Stimulated activated CD4-positive, alpha-beta T cell treated with anti-CD3 and anti-CD28 coated beads, TNF-alpha, amount 100 ng/mL, for 1 hour (primary cell): ENCODE measurements at places on chromosomes 5 and 9.

GRCh38 chr5:77082280-77082679 lies 4.8 kb downstream of the ZBED3 start:
- no peak for DNase-seq

DNA sequence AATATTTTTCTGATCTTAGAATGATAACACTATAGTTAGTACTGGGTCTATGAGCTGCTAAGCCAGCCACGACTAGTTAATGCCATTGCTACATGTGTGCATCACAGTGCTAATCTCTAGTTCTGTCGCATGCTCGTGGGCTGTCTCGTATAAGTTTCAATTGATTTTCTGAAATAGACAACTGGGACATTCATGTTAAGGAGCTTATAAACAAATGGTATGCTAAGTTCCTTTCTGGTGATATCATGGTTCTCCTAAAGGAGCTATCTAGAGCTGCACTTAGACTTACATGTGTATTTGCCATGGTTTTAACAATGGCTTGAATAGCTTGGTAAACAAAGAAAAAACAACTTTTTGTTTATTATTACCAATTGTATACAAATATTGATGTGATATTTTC lies 46.2 kb downstream of the F2RL2 start:
- no peak for DNase-seq

- no peak for DNase-seq
Measured at GRCh38 chr9:84993105-84993504, 323.6 kb downstream of the NTRK2 start.

- no peak for DNase-seq
Measured at GRCh38 chr9:31500422-31500821, 884.0 kb upstream of the ACO1 start.

DNA sequence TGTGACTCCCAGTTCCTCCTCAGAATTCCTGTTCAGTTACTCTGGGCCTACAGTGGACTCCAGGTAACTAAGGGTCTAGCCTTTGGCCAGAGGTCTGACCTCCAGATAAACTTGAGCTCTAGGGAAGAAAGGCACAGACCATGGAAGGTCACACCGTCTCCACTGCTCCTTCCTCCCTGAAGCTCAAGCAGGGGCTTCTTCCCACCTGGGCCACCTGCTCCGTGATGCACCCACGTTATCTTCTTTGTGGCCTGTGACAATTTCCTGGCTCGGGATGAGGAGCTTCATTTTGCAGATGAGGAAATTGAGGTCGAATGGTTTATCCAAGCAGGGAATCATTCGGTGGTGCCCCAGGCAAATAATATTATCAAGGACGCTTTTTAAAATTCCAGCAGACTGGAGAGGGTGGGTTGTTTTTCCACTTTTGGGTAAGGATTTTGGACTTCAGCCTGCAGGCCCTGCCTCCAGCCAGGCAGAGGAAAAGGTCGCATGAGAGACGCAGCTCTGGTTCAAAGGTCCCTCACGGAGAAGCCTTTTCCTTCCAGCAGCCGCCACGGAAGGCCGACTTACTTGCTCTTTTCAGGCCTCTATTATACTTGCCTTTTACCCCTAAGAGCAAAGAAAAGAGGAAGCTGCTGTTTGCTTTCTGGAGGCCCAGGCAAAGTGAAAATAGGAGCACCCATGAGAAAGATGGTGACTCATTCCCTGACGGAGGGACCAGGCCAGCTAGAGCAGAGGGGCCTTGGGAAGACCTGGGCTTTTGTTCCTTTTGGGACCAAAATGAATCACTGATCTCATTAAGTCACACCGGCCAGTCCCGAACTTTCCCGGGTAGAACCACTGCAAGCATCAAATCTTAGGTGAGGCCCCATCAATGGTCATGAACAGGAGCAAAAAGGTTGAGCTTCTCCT lies 22.8 kb upstream of the DUSP1 start:
- DNase-seq, result no peak

DNA sequence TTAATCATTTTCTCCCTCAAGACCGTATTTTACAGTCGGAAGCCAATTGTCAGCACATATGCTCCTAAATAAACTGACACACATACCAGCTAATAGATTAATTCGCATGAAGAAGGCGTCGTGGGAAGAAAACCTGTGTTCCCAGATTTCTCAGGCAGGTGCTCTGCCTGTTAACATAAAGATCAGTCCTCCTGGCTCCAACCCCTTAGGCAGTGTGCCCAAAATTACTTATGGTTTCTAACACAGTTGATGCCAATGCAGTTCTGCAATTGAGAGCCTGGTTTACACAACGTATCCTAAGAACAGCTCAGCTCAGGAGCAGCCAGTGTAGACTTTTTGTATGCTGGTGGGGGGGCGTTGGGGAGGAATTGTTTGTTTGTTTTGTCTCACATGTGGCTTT lies 208.3 kb downstream of the ENC1 start:
- DNase-seq, result no peak

GRCh38 chr5:175493260-175493659 lies 14.9 kb downstream of the SFXN1 start:
- DNase-seq, result no peak

- DNase-seq, result no peak
Measured at GRCh38 chr5:72372331-72372730, 52.2 kb downstream of the PTCD2 start.

DNA sequence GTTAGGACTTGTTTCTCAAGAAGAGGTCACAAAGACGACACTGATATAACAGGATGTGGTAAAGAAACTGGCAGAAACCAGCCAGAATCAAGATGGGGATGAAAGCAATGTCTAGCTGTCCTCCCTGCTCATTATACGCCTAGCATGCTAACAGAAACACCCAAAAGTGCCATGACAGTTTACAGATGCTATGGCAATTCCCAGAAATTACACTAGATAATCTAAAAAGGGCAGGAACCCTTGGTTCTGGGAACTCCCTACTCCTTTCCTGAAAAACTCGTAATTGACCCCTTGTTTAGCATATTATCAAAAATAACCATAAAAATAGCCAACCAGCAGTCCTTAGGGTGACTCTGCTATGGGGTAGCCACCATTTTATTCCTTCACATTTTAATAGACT lies 10.9 kb upstream of the MRPS30 start:
- DNase-seq, result no peak

DNA sequence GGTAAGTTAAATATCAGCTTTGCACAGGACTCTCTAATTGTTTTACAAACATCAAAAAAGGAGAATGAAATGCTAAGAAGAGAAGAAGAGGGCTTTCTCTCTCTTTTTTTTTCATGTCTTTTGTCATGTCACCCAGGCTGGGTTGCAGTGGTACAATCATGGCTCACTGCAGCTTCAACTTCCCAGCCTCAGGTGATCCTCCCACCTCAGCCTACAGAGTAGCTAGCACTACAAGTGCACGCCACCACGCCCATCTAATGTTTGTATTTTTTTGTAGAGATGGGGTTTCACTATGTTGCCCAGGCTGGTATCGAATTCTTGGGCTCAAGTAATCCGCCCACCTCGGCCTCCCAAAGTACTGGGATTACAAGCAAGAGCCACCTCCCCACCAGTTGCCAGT lies 18.6 kb downstream of the SERINC5 start:
- no peak for DNase-seq

DNA sequence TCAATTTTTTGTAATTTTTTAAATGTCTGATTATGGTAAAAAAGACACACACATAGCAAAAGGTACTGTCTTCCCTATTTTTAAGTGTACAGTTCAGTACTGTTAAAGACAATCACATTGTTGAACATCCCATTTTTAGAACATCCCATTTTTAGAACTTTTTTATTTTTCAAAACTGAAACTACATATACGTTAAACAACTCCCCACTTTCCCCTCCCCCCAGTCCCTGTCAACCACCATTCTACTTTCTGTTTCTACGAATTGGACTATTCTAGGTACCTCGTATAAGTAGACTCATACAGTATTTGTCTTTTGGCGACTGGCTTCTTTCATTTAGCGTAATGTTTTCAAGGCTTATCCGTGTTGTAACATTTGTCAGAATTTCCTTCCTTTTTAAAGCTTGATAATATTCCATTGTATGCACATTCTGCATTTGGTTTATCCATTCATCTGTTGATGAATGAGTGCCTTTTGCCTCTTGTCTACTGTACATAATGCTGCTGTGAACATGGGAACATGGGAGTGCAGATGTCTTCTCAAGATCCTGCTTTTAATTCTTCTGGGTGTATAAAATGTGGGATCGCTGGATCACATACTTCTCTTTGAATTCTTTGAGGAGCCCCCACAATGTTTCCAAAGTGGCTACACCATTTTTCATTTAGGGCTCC lies 154.0 kb downstream of the PIK3R1 start:
- DNase-seq, result no peak

DNA sequence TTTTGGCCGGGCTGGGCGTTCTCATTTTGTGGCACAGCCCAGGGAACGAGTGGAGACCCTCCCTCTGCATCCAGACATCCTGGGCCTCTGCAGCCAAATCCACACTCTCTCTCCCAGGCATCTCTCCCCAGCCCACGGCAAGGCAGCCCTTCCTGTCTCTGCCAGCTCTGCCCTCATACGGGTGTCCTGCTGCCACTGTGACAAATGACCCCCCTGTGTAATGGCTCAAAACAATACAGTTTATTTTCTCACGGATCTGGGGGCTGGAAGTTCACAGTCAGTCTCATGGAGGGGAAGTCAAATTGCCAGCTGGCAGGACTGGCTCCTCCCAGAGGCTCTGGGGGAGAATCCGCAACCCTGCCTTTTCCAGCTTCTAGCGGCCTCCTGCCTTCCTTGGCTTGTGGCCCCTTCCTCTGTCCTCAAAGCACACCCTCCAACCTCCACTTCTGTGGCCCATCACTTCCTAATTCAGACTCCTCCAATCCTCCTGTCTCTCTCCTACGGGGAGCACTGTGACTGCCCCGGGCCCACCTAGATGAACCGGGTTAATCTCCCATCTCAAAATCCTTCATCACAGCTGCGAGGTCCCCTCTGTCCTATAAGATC lies 70.2 kb upstream of the COL5A1 start:
- DNase-seq, result no peak

DNA sequence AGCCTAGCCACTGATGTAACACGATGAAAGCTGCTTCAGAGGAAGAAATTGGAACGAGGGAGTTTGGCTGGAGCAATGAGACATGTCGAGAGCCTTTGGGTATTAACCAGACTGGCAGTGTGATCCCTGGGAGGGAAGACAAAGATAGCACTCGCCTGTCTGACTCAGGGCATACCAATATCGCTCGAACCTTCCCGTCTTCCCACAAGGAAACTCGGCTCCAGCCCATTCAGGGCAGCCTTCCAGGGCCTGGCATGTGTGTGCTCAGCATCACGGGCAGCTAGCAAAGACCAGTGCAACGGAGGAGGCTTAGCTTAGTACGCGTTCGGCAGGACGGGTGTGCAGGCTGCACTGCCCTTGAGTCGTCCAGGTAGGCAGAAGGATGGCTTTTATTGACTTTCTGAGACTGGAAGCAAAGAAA lies 356.9 kb upstream of the WWC1 start:
- DNase-seq, result no peak

GRCh38 chr5:126390051-126390450 lies 33.2 kb upstream of the GRAMD2B start:
- no peak for DNase-seq

DNA sequence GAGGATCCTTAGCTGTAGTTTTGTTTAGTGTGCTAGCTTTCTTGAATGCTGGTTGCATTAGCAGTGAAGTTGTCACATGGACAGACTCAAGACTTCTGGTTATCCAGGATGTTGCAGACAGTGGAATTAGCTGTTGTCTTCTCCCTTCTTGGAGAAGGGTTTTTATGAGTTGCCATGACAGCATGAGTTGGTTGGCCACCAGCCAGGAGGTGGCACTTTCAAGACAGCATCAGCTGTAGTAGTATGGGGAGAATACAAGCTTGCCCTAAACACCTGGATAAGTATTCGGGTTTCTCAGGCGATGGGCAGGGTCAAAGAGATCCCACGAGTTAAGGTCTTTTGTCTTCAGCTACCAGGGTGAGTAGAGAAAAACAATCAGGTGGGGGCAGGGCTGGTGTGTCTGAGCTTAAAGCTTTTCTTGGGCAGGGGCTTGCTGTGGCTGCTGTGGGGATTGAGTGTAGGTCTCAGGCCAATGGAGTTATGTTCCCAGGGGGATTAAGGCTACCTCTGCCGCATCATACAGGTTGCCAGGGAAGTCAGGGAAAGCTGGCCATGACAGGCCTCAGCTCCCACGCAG lies 7.7 kb upstream of the C5orf47 start:
- DNase-seq, result no peak

GRCh38 chr9:84266087-84266561 lies 74.4 kb downstream of the SLC28A3 start:
- no peak for DNase-seq

- no peak for DNase-seq
Measured at GRCh38 chr5:107574287-107574686, 96.5 kb downstream of the EFNA5 start.

GRCh38 chr5:172008111-172008455 lies 1.6 kb upstream of the FBXW11 start:
- no peak for DNase-seq

DNA sequence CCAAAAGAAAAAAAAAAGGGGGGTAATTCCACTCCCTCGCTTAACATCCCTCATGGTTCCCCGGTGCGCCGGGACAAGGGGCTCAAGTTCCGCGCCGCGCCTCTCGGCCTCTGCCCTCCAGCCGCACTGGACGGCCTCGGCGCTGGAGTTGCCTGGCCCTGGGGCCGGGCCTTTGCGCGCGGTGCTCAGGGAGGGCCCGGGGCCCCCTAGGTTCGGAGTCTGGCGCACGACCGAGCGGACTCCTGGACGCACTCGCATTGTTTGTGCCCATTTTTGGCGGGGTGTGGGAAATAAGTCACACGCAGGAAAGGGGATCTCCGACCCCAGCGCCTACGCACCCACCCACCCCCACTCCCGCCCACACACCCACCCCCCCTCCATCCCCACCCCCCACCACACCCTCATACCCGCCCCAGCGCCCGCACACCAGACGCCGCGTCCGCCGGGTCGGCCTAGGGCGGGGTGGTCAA lies 381 bp downstream of the MED22 start:
- DNase-seq, result no peak

- DNase-seq, result no peak
Measured at GRCh38 chr5:142845954-142846398, 75.8 kb downstream of the ARHGAP26 start.

DNA sequence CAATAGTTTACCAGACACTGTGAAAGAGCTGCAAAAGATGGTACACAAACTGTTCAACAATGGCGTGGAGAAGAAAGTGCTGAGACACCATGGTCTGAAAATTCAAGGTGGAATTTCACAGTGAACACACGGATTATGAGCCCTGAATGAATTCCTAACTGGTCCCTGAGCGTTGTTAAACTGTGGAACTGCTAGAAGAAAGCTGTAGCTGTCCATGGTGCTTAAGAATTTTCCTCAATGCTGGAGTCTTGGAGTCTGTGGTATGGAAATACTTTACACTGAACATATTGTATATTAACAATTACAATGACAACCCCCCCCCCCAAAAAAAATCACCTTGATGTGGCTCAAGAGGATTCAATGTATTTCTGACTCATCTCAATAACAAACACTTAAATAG lies 68.5 kb downstream of the SLC24A2 start:
- no peak for DNase-seq

GRCh38 chr5:40798801-40799210 lies 632 bp upstream of the PRKAA1 start:
- no peak for DNase-seq
